ENCODE measurements at places on chromosomes 7 and 10.

DNA sequence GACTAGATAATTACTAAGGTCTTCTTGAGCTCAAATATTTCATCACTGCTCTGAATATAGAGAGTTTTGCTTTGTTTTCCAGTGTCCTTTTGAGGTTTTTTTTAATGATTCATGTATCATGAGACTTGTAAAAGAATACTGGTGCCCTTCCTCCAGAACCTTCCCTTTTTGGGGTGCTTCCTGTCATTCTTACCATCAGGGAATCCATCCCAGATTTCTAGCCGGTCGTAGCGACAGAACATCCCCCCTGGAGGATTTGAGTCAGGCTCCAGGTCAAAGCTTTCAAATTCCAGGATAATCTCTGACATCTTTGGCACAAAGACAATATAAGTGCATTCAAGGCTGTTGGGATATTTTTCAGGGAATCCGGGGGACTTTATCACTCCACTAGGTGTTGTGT lies 71.0 kb downstream of the NRP1 start:
- no peak for DNase-seq

GRCh38 chr10:61623161-61623560 lies 39.6 kb upstream of the CABCOCO1 start:
- DNase-seq, result no peak

DNA sequence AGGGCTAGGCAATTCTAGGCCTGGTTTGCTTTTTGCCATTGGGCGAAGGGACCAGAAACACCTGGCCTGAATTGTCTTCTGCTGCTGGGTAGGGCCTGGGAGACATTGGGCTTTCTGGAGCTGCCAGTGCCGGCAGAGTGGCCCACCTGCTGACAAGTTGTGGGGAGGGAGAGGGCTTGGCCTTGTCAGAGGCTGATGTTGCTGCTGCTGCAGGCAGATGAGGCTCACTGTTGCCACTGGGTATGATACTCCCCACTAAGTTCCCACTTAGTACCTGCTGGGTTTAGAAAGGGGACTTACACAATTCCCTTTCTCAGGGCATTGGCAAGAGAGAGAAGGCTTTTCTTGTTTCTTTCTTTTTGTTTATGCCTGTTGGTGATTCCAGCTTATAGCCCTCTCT lies 289.6 kb upstream of the NPVF start:
- DNase-seq, result no peak

DNA sequence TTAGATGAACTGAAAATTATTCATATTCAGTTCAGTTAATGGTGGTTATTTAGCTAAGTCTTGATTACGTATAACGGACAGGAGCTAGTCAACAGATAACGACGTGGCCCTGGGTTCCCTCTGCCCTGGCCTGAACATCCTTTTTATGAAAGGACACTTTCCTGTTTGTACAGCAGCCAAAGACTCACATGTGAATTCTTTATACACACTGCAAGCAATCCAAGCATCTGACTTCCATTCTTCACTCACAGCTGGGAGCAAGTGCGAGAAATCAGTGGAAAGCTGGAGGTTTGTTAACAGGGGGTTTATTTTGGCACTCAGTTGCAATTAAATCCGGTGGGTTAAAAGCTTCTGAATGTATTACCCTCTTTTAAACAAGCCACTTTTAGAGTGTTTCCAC lies 148.1 kb upstream of the GDF10 start:
- DNase-seq, result no peak

GRCh38 chr10:123669886-123670285 lies 3.7 kb downstream of the GPR26 start:
- no peak for DNase-seq

DNA sequence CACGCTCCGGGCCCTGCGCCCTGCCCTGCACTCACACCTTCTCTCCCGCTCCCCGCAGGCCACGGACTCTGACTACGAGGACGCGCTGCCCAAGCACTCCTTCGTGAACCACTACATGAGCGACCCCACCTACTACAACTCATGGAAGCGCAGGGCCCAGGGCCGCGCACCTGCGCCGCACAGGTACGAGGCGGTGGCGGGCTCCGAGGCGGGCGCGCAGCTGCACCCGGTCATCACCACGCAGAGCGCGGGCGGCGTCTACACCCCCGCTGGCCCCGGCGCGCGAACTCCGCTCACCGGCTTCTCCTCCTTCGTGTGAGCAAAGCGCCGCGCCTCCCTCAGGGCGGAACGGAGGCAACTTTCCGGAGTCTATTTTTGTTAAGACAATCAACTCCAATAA lies 417.0 kb upstream of the FOXK1 start:
- DNase-seq, result no peak

- no peak for DNase-seq
These were observed 16.5 kb downstream of the SPAM1 start for GRCh38 chr7:123941391-123942180.
